Amygdala (tissue), 56 donors: ENCODE measurements at places on chromosomes 2 and 18.

DNA sequence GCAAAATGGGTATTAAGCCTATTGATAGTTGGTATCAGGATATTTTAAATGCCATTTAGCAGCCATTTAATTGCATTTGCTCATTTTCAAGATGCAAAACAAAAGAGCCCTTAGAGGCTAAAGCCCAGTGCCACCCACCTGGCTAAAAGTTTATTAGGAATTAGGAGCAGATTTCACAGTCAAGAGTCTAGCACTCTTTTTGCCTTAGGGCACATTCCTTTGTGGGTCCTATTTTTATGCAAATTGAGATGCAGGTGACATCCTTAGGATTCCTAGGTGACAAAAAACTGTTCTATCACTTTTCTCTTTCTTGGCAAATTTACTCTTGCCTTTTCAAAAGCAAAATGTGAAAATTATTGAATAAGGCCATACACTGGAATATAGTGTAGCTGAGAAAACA, 42.0 kb downstream of the CTNNA2 start:
- no peak for DNase-seq

DNA sequence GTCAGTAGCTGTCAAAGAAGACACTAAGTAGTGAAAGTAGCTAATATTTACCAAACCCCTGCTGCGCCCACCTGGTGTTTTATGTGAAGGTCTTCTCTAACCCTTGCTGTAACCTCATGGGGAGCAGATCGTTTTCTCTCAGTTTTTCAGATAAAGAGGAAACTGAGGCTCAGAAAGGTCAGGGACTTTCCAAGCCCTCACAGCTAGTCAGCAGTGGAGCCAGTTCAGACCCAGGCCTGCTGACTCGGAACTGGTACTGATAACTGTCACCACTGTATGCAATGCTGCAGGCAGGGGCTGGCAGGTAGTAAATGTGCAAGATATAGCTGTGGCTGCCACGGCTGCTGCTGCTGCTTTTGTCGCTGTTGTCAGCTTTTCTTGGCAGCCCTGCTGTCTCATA, 69.1 kb downstream of the LRRFIP1 start:
- no peak for DNase-seq

- no peak for DNase-seq
Measured at GRCh38 chr2:139083121-139083520, 302.9 kb upstream of the NXPH2 start.

GRCh38 chr2:189848276-189848675, 64.0 kb downstream of the PMS1 start:
- no peak for DNase-seq

GRCh38 chr2:111054791-111055691, 65.7 kb upstream of the BCL2L11 start:
- DNase-seq, result no peak

DNA sequence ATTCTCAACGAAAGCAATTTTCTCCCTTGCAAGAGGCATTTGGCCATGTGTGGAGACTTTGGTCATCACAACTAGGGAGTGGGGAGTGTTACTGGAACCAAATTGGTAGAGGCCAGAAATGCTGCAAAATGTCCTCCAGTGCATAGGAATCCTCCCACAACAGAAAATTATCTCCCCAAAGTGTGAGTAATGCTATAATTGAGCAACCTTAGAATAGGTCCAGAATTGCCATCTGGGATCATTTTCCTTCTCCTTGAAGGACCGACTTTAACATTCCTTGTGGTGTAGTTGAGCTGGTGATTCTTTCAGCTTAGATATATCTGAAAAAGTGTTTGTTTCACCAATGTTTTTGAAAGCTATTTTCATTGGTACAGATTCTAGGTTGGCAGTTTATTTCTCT, 111.2 kb upstream of the SMIM21 start:
- DNase-seq, result no peak

DNA sequence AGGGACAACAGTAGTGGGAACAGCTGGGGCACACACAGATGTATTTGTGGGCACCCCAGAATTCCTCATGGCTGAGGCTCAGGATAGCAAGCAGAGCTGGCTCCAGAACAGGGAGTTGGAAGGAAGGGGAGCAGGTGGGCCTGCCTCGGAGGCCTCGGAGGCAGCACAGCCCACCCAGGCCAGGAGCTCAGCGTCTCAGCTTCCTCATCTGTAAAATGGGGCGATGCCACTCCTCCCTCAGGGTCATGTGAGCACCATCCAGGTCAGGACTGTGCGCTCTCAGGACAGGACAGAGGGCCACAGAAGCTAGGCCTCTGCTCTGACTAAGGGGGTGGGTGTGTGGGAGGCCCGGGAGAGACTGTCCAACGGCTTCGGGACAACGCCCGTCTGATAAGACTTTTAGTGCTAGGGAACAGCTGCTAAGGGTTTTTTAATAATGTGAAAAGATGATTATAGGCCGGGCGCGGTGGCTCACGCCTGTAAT, 106.2 kb downstream of the HDAC4 start:
- no peak for DNase-seq

DNA sequence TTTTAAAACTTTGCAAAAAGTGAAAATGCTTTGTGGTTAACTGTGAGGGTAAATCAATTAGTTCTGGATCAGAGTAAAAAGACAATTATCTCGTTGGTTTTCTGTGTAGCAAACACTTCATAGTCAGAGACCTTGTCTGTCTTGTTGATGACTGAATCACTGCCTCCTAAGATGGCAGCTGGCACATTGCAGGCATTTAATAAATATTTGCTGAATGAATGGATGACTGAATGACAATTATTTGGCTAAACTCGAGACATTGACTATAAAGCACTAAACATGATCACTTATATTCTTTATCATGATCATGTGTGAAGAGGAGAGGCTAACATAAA, 96.2 kb downstream of the MAIP1 start:
- DNase-seq, result no peak

DNA sequence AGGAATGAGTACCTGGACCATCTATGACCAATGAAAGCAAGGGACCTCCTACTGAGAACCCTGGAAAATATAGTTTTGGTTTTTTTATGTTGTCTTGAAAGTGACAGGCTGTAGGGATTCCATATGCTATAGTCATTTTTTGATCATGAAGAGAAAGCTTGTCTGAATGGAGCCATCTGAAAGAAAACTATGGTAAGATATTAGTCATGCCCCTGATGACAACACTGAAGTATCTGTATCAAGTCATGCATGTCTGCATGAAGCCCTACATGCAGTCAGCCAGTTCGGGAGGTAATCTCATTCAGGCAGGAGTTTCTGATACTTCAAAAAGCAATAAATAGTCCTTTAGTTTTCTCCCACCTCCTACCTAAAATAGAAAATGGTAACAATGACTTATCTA, 1042.0 kb downstream of the DPP10 start:
- no peak for DNase-seq

- no peak for DNase-seq
Measured at GRCh38 chr2:20174410-20174809, 50.5 kb downstream of the SDC1 start.

- no peak for DNase-seq
Measured at GRCh38 chr2:30404319-30405259, 42.5 kb upstream of the LCLAT1 start.

DNA sequence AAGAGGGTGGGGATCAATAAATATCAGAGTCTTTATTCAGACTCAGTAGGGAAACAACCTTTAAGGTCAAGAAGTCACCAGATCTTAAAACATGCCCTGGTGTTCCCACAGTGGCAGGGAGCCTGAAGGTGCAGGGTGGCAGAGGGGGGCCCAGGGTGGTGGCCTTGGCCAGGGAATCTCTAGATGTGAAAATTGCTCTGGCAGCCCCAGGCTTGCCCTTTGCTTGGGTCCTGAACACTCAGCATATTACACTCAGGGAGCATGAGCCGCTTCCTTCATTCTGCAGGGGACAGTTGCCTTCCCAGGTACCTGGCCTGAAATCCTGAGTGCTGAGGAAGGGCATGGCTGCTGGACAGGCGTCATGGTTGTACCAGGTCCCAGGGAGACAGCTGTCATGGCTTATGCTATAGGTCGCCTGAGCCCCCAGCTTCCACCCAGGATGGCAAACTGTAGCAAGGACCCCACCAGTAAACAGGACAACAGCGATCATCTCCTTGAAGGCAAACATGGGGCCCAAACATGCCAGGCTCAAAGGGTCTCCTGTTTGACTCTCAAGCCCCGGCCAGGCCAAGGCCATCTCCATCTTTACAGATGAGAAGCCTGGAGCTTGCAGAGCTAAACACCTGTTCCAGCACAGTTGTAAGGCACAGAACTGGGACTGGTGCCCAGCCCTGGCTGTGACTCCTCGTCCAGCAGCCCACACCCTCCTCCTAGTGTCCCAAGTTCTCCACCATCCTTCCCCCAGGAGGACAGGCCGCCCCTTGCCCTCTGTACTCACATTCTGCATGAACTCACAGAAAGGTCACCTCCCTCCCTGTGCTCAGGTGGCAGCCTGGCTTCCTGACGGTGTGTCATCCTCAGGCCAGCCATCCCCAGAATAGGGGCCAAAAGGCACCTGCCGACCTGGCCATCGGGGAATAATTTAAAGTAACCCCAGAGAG, 14.6 kb downstream of the ABCG8 start:
- DNase-seq, result no peak

DNA sequence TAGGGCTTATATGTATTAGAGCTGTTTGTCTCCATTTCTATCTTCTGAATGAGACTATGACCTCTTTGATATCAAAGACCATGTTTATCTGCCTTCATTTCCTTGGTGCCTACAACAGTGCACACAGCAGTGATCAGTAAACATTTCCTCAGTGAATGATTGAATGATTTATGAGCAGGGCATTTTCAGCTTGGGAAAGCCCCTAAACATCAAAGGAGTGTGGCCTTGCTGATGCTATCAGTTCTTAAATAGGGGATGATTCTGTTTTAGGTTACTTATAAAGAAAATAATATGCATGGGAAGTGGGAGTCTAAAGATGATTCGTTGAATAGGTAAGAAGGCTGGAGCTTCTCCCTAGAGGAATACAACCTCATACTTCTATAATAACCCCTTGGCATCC, 425.3 kb downstream of the ZNF521 start:
- DNase-seq, result no peak

GRCh38 chr18:9865764-9866490, 19.8 kb upstream of the TXNDC2 start:
- DNase-seq, result no peak

- no peak for DNase-seq
Measured at GRCh38 chr2:137221797-137222492, 456.6 kb downstream of the THSD7B start.

DNA sequence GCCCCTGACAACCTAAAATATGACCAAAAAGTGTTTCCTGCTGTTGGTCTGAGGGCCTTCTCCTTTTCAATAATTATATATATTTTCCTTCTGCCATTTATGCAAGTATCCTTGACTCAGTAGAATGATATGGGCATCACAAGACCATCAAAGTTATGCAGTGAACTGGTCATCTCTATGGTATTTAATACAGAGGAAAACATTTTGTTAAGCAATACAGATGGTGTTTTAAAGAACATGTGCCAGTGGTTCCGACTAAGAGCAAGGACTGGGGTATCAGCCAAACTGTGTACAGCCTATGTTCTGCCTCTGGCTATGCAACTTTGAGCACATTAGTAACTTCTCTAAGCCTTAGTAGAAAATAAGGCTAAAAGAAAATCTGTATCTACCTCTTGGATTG, 179.0 kb downstream of the TRABD2A start:
- no peak for DNase-seq

GRCh38 chr2:29900971-29901633, 20.3 kb downstream of the ALK start:
- no peak for DNase-seq

- no peak for DNase-seq
Measured at GRCh38 chr2:239979243-239980023, 45.7 kb downstream of the NDUFA10 start.

DNA sequence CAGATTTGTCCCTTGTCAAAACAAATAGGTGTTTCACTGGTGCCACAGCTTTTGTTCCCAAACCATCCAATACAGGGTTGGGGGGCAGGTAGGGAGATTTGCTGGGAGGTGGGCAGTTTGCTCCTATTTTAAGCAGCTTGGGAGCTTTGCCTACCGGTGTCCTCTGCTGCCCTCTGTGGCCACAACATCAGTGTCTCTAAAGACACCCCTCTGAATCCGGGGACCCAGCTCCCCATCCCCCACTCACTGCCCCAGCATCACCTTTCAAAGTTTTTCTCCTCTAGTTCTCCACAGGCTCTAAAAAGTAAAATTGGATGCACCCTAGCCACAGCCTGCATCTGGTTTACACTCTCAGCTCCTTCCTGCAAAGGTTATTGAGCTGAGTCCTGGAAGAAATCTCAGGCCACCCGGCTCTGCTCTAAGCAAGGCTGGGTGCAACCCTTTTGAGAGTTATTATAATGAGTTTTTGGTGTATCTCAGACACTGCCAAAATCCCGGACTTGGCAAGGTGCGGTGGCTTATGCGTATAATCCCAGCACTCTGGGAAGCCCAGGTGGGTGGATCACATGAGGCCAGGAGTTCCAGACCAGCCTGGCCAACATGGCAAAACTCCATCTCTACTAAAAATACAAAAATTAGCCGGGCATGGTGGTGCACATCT, 2.9 kb upstream of the EPAS1 start:
- no peak for DNase-seq

- no peak for DNase-seq
Measured at GRCh38 chr2:39851651-39852110, 72.6 kb upstream of the THUMPD2 start.

- DNase-seq, result no peak
Measured at GRCh38 chr2:15147591-15147990, 413.5 kb downstream of the NBAS start.

GRCh38 chr2:105928563-105928962, 183.9 kb downstream of the NCK2 start:
- no peak for DNase-seq

DNA sequence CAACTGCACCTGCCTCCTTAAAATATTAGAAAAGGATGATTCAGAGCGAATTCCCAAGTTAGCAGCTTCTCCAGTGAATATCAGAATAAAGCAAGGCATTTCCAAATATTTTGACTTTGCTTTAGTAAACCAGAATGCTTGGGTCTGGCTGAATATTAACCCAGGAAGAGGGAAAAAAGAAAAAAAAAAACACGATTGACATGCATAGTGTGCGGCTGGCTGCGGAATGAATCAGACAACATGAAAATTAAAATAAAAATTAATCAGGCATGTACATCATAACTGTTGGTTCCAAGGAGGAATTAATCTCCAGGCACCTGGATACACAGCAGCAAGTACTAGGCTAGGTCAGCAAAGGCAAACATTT, 105.8 kb upstream of the NCKAP5 start:
- DNase-seq, result no peak

GRCh38 chr2:201926067-201926466, 107.6 kb upstream of the FZD7 start:
- DNase-seq, result no peak

GRCh38 chr18:59263661-59264060, 9.6 kb downstream of the RAX start:
- no peak for DNase-seq

- DNase-seq, result no peak
Measured at GRCh38 chr2:27724191-27724590, 47.3 kb upstream of the MRPL33 start.

DNA sequence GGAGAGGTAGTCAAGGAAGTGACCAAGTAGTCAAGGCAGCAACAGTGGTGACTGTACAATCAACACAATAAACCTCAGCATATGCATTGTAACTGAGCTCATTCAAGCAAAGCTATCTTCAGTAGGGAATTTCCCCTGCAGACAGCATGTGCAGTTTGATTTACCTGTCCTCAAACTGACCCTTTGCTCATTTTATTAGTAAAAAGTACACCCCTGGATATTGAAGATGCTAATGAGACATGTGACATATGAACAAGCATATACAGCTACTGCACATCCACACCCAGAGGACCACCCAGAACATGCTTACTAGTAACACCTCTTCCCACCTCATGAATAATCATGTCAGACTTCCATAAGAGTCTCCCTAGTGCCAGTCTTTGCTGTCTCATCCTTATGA, 15.4 kb downstream of the C2orf81 start:
- DNase-seq, result no peak

- DNase-seq, result no peak
Measured at GRCh38 chr18:29436459-29436858, 1259.5 kb upstream of the CDH2 start.
